ENCODE measurements at places on chromosomes 12 and 14.

- no peak for DNase-seq
Measured at GRCh38 chr12:112309797-112310196, 72.4 kb downstream of the HECTD4 start.

GRCh38 chr12:44874981-44875416 lies 1.1 kb downstream of the NELL2 start:
- DNase-seq, result no peak

GRCh38 chr12:14403293-14403692 lies 37.8 kb downstream of the ATF7IP start:
- no peak for DNase-seq

GRCh38 chr14:50007123-50007903 lies 109.1 kb downstream of the VCPKMT start:
- DNase-seq, result no peak

DNA sequence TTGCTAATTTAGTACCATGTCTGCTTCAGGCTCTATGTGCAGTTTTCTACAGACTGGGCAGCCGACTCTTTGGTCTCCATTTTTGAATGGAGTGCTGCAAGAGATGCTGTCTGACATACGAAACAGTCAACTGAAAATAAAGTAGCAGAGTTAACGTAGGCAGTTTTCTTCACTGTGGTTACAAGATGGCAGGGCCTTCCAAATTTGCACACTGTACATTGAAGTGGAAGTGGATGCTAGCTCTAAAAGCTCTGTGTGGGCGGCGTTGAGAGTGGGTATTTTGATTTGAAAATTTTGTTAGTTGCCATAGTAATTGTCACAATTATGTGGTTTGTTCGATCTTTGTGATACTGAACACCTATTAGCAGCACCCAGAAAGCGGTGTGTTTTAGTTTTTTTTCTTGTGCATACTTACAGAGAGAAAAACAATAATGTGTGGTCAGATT lies 154.9 kb upstream of the ATP2B1 start:
- DNase-seq, result no peak

DNA sequence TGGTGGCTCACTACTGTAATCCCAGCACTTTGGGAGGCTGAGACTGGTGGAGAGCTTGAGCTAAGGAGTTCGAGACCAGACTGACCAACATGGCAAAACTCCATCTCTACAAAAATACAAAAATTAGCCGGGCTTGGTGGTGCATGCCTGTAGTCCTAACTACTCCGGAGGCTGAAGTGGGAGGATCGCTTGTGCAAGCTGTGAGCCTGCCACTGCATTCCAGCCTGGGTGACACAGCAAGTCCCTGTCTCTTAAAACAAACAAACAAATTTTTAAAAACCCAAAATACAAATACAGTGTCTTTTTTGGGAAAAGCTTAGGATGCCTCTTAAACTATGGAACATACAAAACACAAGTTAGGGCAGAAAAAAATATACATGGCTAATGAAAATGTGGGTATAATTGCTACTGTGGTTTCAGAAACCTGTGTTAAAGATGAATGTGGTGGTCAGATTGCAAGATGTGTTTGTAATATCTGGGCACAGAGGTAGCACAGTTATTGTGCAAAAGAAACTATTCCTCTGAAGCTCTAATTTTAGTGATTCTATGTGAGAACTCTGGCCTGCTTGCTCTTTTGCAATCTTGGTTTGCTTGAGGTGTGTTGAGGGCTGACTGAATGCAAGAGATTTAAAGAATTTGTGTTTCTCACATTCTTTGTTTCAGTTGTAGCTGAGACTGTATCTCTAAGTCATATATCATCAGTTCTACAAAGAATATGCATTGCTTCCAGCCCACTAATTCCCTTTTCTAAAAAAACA lies 3.9 kb upstream of the HSPA2 start:
- DNase-seq, result peak; percentile 4

GRCh38 chr12:71141378-71141926 lies 16.3 kb downstream of the TSPAN8 start:
- no peak for DNase-seq

DNA sequence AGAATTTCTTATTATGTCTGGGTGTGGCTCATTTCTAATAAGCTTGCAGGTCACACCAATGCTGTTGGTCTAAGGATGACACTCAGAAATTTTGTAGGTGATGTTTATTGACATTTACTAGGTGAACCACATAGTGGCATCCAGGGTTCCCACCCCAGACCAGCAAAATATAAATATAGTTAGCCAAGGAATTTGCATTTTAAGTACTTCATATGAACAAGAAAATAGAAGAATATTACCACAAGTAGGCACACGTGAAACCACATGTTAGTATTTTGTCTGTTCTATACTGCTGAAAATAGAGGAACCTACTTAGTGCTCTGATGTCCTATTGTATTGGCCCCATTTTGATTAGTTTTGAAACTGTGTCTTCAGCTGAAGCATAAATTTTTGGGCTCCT lies 71.1 kb downstream of the USP15 start:
- DNase-seq, result no peak

GRCh38 chr12:129949651-129950050 lies 45.8 kb upstream of the TMEM132D start:
- no peak for DNase-seq

GRCh38 chr12:16603260-16603915 lies 2.6 kb downstream of the LMO3 start:
- no peak for DNase-seq

DNA sequence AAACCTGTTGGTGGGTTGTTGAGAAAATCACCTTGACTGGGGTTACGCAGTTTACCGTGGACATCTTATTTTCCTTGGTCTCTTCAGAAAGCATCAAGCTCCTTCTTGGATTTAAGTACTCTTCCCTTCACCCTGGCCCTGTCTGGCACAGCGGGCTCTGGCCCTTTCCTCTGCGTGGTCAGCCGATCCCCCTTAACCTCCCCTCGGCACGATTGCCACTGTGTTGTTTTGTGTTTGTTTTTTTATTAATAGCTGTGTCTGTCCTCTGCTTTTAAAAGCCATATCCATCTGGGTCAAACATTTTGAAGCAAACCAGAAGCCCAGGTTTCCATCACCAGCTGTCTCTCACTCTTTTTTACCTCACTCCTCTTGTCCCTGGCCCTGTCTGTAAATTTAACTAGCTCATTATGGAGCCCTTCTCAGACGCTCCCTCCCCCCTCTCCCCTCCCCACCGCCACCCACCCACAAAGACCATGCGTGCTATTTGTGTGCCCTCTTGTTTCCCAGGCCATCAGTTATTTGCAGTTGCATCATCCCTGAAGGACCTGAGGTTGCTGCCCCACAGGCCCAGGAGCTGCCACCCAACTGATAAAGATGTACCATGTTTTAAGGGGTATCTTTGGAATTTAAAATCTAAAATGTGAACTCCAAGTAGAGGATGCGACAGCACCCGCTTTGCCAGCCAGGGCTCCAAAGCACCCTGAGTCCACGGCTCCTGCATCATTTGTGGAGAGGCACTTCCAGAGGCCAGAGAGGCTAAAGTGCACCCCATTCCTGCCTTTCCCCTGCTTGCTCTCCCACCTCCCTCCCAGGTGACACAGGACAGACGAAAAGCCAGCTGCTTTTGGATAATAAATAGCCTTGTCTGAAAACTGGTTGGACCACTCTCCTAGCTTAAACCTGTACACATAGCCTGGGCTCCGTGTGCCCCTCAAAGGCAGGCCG lies 3.9 kb downstream of the BCL11B start:
- DNase-seq, result no peak
